ENCODE measurements at places on chromosomes 13 and 19.

DNA sequence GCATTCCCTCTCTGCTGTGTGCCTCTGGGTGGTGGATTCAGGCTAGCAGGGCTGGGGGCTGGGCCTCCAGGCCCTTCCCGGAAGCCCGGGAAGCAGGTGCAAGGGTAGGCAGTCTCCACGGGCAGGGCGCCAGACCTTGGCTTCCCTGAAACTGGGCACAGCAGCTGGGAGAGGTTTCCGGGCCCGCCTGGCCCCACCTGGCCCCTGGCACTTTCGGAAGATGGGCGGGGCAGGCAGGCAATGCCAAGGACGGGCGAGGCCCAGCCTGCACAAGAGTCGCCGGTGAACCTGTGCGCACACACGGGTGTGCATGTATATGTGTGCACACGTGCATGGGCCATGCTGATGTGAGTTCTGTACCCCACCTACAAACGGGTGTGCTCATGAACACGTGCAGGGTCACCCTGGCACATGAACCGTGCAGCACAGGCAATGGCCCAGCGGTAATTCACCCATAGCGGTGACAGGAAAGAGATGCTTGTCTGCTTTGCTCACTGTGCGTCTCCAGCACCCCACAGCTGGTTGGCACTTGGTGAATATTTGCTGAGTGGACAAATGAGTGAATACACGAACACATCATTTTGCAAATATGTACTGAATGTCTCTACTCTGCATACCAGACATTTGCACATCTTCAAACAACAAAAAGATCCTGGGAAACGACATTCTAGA, 15.3 kb downstream of the GADD45B start:
- no peak for DNase-seq

GRCh38 chr13:29713839-29714238, 118.4 kb upstream of the SLC7A1 start:
- peak; percentile 17 for DNase-seq

- DNase-seq: peak; percentile 83
Measured at GRCh38 chr19:3210347-3211017, 14.0 kb upstream of the CELF5 start.

- DNase-seq: peak; percentile 58
Measured at GRCh38 chr19:17755977-17756670, 4.8 kb downstream of the FCHO1 start.

GRCh38 chr19:58305932-58306323, 751 bp downstream of the ERVK3-1 start:
- no peak for DNase-seq

DNA sequence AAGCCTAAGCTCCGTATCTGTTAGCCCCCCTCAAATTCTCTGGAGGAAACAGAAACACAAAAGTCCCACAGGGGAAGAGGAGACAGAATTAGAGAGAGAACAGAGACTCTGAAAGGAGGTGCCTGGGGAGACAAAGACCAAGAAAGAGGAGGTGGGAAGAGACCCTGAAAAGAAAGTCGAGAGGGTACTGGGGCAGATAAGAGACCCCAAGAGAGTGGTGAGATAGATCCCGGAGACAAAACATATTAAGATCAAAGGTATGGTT, 915 bp upstream of the GRWD1 start:
- DNase-seq: no peak

DNA sequence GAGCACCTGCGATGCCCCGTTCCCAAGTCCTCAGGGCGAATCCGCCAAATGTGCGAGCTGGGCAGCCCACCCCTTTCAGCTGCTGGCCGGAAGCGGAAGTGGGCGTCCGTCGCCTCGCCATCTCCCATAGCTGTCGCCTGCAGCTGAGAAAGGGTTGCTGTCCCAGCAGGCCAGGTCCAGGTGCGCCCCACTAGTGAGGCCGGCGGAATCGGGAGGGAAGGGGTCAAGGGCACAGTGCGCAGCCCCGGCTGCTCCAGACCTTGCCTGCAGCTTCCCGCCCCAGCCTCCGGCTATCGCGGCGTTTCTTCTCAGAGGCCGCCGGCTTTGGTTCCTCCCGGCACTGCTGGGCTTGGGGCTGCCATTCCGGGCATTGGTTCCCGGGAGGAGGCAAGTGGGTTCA, at the start of gene ZNF177:
Gene ZNF177 (plus strand): TSS at position 109 of the 400 bp plus-strand sequence. CDS start 15,299 bp downstream, outside the sequence.
- no peak for DNase-seq

GRCh38 chr19:42568006-42568405, 26.7 kb downstream of the CEACAM8 start:
- DNase-seq: no peak

- peak; percentile 92 for DNase-seq
Measured at GRCh38 chr19:15629003-15629880, 11.5 kb upstream of the CYP4F3 start.

- peak; percentile 69 for DNase-seq
Measured at GRCh38 chr13:32587011-32587810, 959 bp downstream of the PDS5B start.

GRCh38 chr13:29817604-29818378, 32.6 kb downstream of the UBL3 start:
- DNase-seq: no peak

DNA sequence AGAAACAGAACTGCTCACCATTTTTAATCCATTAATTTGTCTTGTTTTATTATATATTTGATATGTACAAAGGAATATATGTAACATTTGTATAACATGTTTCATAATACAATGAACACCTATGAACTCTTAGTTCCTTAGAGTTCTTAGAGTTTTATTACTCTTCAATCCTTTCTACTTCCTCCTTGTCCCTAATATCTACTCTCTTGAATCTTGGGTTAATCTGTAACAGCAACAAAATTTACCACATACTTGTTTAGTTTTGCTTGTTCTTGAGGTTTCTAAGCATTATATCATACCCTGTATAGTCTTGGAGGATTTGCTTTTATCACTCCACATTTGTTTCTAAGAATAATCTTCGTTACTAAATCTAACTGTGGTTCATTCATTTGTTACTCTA, 151.4 kb downstream of the PDS5B start:
- no peak for DNase-seq

- no peak for DNase-seq
Measured at GRCh38 chr13:79379274-79379673, 26.8 kb downstream of the RBM26 start.

GRCh38 chr19:17090583-17090982, 15.0 kb downstream of the MYO9B start:
- DNase-seq: peak; percentile 49

DNA sequence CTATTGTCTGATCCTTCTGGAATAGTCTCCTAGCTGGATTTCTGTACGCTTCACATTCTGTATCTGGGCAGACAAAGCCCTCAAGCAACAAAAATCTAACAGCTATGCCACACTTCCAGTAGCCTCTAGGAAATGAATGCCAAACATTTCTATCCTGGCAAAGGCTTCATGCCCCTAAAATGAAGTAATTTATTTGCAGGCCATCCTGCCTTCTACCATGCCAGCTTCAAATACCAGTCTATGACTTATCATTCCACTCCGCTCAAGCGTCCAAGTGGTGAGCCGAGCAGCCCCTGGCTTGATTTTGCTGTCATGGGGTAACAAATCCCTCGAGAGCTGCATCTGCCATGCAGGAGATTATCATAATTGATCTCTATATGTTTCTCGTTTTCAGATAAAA, 86.9 kb downstream of the LHFPL6 start:
- no peak for DNase-seq

GRCh38 chr19:38045554-38046253, 138.7 kb downstream of the SIPA1L3 start:
- no peak for DNase-seq

DNA sequence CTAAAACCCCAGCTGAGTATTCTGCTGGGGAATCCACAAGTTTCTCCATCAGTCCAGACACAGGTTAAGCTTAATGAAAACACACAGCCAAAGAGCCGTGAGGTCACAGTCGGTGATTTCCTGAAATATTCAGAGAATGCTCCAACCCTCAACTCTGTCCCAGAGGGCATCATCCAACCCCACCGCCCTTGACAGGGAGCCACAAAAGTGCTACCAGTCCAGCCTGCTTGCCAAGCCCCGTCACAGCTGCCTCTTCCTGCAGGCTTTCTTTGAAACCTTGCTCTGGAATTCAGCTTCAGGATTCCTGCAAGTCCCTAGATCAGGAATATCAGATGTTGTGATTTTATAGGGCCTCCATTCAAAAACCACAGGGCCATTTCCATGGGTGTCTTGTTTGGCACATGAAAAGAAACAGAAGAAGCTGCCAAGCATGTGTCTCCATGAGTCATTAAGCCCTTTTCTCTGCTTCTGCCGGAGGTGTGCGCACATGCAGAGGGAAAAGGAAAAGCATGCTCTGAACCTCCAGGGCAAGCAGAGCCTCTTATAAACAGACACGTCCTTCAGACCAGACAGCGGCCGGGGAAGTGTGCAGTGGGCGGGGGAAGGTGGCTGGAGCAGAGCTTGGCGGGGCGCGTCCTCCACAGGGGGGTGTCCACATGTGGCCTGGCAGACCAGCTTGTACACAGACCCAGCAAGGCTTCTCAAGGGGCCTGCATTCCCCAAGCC, 164.7 kb downstream of the KATNAL1 start:
- DNase-seq: peak; percentile 50

- DNase-seq: no peak
Measured at GRCh38 chr13:99472122-99472440, 29.2 kb upstream of the TM9SF2 start.

- DNase-seq: no peak
Measured at GRCh38 chr19:5677136-5677535, 3.2 kb downstream of the MICOS13 start.

GRCh38 chr19:7415163-7415856, 66.6 kb downstream of the ARHGEF18 start:
- DNase-seq: no peak

DNA sequence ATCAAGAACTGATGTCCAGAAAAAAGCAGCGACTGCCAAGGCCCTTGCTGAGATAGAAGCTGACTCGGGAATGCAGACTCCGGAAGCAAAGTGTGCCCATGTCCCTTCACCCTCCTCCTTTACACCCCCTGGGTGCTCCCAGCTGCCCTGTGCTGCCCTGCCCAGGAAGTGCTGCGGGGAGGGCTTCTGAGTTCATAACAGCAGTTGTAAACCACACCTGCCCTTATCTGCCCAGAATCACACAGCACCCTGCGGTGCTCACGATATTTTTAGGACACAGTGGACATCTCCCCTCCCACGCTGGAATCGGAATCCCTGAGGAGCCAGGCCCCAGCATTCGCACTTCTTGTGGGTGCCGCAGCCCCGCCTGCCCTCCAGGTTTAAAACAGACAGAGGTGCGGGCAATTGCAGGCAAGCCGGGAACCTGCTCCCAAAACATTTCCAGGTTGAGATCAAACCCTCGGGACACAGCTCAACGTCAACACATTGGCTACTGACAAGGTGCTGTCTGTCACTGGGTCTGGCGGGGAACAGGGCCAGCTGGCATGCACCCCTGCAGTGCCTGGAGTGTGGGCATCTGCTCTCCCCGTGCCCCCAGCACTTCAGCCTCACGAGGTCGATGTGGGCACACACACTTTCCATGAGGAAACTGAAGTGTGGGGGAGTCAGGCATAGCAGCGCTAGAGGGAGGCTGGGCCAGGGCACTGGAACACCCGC, 36.8 kb downstream of the RAB20 start:
- no peak for DNase-seq

DNA sequence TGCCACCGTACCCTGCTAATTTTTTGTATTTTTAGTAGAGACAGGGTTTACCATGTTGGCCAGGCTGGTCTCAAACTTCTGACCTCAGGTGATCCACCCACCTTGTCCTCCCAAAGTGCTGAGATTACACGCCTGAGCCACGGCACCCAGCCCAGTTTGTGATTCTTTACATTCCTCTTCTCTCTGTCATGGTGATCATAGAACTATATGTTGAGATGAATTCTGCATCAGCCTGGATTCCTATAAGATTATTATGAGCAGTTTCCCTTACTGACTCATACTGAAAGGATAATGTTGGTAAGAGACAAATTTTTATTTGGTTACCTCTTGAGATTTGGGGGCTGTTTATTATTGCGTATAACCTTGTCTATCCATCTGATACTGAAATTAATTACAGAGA, 121.5 kb upstream of the CSNK1A1L start:
- no peak for DNase-seq

DNA sequence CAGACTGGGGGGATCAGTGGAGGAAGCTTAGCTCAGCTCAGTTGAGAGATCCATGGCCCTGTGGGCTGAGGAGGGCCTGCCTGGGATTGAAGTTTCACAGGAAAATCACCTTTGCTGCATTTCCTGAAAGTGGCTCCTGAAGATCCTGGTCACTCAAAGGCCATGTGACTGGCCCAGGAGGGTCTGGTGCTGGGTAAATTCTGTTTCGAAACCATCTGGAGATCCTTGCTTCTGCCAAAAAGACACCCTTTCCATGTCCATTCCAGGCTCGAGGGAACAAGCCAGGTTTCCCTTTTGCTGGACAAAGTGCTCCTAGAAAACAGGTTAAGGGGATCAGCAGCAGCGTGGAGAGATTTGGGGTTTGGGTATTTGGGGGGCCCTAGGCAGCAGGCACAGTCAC, 293.3 kb downstream of the ZNF536 start:
- no peak for DNase-seq
